ENCODE measurements at places on chromosomes 12 and 14.

DNA sequence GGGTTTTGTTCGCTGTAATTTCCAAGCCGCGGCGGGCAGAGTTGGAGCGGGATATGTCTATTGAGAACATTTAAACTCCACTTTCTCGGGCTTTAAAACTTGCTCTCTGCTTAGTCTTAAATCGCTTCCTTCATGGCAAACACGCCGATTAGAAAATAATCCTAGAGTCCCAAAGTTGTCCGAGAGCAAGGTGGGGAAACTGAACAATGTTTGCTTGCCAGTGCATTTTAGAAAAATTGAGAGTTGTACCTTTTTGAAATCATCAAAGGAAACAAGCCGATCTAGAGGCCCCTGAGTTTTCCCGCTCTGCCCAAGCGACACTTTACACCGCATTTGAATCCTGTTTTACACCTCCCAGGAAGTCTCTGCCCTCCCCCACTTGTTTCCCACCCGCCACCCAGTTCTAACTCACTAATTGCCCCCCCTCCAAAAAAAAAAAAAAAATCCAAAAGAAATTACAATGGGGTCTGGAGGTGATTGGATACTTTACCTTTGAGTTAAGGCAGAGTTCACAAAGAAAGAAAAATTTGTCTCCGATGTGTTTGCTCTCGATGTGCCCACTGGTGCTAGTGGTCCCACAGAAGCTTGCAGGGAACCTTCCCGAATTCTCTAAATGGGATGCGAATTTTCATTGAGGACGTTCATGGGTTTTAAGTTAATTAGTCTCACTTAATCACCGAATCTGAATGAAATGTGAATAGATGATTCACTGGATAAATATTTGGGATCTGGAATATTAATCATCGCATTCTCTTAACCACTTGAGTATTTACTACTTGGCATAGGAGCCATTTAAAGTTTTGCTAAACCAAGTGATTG lies 2.3 kb downstream of the HMGA2 start:
- DNase-seq: no peak

DNA sequence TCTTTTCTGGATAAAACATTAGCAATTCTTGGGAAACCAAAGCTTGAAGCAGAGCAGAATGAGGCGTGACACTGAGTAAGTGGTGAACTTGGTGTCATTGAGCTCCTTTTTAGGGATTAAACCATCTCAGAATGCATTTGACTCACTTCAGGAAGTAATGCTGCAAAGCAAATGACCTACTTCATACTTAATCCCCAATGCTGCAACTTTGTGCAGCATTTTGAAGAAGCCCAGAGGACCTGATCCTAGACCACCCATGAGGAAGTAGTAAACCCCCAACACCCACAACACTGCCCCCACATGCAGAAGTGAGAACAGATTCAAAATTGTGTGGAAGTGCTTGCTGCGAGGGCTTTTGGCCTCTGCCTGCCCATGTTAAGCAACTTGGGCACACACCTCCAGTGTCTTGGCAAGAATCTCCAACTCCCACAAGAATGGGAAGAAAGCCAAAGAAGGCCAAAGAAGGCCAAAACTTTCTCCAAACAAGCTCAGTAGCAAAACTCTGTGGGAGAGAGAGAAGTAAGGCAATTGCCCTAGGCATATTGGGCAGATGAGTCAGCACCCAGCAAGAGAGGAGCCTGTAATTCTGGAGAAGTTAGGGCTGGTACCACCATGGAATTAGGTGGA lies 69.2 kb upstream of the ETV6 start:
- no peak for DNase-seq

GRCh38 chr12:32062881-32063280 lies 43.8 kb upstream of the BICD1 start:
- no peak for DNase-seq

DNA sequence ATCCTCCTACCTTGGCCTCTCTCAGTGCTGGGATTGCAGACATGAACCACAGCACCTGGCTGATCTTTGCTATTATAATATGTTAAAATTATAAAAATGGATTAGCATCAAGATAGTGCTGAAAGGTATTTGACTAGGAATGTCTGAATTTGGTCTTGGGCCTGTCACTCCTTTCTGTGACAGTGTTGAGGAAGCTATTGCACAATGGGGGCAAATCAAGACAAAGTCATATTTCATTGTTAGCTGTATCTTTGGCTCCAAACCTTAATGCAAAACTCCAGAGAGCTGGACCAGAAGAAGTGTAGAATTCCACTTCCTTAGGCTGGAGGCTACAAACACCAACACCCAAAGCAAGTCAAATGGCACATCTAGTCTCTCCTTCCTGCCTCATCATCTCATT lies 42.2 kb downstream of the ZCRB1 start:
- no peak for DNase-seq

DNA sequence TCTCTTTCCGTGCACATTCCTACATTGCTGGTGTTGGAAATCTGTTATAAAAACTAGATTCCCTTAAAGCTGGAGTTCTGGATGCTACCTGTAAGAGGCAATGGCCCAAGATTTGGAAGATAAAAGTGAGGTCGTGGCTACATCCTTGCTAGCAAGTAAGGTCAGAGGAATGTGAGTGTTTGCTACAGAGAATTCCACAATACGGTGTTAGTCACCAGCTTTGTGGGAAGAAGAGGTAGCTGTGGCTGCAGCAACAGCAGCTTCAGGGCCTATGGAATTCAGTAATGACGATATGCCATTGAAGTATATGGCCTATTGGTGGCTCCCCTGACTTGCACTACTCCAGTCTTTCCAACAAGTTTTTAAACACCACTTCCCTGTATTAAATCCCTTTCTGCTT lies 227.7 kb upstream of the TMEM260 start:
- no peak for DNase-seq

- DNase-seq: no peak
These were observed 68.1 kb downstream of the ITPK1 start for GRCh38 chr14:93047661-93048060.
